ENCODE measurements at places on chromosomes 3 and 15. TPM values are rescaled to one million over a fixed set of nuclear protein-coding genes. Genes with fewer than 3 reads are reported as not detected.

ITIH4 gene
- 6.2 TPM for total RNA-seq

BCL2A1 gene
- 0.25 TPM for total RNA-seq

ARHGEF26 gene
- total RNA-seq, result 12.8 TPM

GPR176 gene
- total RNA-seq, result 131 TPM

CIDEC gene
- total RNA-seq, result not detected

MYD88 gene
- 18.1 TPM for total RNA-seq

SST gene
- not detected for total RNA-seq

THPO gene
- total RNA-seq, result 0.55 TPM

C3orf52 gene
- total RNA-seq, result 10.3 TPM

SLC12A1 gene
- 0.39 TPM for total RNA-seq

CCR1 gene
- total RNA-seq, result not detected

PEX5L gene
- total RNA-seq, result 3.2 TPM

IFT122 gene
- 21.6 TPM for total RNA-seq

DNA sequence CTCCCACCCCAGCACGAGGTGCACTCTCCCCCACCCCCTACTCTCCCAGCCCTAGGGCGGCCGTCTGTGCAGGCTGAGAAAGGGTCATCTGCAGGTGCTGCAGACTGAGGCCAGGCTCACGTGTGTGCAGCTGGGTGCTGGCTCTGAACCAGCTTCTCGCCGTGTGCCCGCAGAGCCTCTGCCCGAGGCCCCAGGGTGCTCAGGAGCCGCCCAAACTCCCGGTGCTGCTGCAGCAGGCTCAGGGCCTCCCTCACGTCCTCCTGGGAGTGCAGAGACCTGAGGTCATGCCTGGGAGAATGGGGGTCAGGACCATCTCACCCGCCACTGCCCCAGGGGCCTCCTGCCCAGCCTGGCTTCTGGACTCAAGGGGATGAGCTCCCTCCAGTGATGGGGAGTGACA lies 17.2 kb downstream of the SPTBN5 start:
- no peak for DNase-seq

DNA sequence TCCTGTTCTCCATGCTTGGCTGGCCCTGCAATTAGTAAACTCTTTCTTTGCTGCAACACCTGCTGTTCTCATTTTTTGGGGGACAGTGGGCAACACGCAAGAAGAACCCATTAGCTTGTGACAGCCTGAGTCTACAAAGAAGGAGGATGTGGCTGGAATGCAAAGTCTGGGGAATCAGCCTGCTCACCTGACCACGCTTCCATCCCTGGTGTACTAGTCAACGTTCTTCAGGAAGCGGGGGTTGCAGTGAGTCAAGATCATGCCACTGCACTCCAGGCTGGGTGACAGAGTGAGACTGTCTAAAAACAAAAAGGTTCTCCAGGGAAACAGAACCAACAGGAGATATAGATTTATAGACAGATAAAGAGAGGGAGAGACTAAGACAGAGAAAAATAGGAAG lies 27.7 kb upstream of the KBTBD12 start:
- DNase-seq, result no peak

DNA sequence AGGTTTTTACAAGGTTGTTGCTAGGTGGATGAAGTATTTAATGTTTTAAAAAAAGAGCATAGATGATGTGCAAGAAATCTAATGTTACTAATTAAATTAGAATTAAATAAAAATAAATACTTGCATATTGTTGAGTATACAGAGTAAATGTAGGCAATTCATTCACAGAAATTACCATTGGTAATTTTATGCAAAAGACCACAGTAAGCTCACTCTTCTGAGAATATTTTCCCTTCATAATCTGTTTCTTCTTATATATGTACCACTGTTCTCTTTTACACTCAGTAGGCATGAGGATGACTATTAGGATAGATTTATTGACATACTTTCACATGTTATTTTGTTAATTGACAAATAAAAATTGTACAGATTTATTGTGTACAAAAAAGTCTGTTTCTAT lies 681.2 kb upstream of the NECTIN3 start:
- DNase-seq, result no peak

- no peak for DNase-seq
These were observed 465.9 kb upstream of the RASGRP1 start for GRCh38 chr15:39030291-39031070.

- DNase-seq, result no peak
These were observed 441.9 kb downstream of the ZIC1 start for GRCh38 chr3:147851062-147851461.

DNA sequence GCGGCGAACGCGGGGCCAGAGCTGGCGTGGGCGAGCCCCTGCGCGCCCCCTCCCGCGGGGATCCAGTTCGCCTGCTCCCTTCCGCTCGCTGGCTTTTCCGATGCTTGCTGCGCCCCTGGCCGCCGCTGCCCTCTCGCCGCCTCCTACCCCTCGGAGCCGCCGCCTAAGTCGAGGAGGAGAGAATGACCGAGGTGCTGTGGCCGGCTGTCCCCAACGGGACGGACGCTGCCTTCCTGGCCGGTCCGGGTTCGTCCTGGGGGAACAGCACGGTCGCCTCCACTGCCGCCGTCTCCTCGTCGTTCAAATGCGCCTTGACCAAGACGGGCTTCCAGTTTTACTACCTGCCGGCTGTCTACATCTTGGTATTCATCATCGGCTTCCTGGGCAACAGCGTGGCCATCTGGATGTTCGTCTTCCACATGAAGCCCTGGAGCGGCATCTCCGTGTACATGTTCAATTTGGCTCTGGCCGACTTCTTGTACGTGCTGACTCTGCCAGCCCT lies 721 bp downstream of the P2RY1 start:
- DNase-seq, result no peak

DNA sequence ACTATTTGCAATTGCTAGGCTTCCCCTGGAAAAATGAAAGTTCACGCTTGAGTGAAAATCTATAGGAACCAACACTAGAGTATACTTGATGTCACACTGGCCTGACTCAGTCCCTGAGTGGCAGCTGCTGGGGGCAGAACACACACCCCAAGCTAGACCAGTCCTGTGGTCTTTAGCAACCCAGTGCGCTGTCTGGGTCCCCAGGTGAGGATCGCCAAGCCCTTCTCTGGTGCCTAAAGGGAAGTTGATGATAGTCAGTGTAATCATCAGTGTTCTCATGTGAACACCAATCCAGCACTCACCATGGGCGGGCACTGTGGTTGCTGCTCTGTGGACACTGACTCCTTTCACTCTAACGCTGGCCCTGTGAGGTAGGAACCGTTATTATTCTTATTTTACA lies 11.2 kb downstream of the ALDH1A3 start:
- DNase-seq, result no peak

DNA sequence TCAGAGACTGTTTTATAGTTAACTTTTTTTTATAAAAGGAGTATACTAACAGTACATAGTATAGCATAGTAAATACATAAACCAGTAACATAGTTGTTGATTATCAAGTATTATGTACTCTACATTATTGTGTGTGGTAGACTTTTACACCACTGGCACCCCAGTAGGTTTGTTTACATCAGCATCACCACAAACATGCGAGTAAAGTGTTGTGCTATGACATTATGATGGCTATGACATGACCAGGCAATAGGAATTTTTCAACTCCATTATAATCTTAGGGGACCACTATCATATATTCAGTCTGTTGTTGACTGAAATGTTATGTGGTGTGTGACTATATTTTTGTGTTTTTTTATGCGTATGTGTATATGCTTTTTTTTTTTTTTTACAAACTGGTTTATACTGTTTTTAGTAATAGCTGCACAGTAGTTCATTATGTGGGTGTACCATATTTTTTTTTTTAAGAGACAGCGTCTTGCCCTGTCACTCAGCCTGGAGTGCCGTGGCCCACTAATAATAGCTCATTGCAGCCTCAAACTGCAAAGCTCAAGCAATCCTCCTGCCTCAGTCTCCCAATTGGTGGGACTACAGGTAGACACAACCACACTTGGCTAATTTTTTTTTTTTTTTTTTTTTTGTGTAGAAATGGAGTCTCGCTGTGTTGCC lies 1.9 kb downstream of the CAPN7 start:
- DNase-seq, result no peak

GRCh38 chr15:62946940-62947339 lies 95.6 kb upstream of the TPM1 start:
- no peak for DNase-seq

GRCh38 chr3:129469026-129469425 lies 29.0 kb downstream of the IFT122 start:
- no peak for DNase-seq

GRCh38 chr15:75179746-75180140 lies 21.9 kb upstream of the C15orf39 start:
- no peak for DNase-seq

- DNase-seq, result no peak
These were observed 264.9 kb downstream of the EBLN2 start for GRCh38 chr3:73326396-73326795.

- DNase-seq, result no peak
These were observed 76.0 kb upstream of the GSK3B start for GRCh38 chr3:120170223-120170622.

- peak; percentile 78 for DNase-seq
These were observed 1.2 kb downstream of the CRABP1 start for GRCh38 chr15:78341057-78341987.

- no peak for DNase-seq
These were observed 17.1 kb downstream of the ADCY5 start for GRCh38 chr3:123431658-123432324.

DNA sequence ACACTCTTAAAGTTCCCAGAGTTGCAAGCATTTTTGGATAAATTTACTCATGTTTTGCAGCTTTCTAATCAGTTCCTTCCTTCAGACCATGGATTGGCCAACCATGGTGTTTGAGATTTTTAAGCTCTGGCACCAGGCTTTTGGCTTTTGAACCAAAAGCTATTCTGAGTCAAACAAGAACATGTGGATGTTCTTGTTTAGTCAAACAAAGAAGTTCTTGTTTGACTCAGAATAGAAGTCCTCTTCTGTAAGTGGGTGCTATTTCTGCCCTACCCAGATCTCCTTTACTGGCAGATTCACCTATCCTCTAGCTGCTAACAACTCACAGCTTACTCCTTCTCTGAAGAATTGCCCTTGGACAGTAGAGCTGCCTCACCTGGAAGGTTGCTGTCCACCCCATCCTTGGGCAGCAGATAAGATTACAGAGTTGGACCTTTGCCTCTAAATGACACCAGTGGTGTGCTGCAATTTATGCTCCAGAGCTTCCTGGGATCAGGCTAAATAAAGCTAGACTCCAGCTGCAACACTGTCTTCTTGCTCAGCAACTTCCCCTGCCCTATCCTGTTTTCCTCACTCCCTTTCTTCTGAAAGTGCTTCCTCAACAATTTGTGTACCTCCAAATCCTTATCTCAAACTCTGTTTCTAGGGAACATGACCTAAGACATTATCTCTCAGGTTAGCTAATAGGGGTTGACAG lies 65.6 kb downstream of the COL6A6 start:
- DNase-seq, result no peak

DNA sequence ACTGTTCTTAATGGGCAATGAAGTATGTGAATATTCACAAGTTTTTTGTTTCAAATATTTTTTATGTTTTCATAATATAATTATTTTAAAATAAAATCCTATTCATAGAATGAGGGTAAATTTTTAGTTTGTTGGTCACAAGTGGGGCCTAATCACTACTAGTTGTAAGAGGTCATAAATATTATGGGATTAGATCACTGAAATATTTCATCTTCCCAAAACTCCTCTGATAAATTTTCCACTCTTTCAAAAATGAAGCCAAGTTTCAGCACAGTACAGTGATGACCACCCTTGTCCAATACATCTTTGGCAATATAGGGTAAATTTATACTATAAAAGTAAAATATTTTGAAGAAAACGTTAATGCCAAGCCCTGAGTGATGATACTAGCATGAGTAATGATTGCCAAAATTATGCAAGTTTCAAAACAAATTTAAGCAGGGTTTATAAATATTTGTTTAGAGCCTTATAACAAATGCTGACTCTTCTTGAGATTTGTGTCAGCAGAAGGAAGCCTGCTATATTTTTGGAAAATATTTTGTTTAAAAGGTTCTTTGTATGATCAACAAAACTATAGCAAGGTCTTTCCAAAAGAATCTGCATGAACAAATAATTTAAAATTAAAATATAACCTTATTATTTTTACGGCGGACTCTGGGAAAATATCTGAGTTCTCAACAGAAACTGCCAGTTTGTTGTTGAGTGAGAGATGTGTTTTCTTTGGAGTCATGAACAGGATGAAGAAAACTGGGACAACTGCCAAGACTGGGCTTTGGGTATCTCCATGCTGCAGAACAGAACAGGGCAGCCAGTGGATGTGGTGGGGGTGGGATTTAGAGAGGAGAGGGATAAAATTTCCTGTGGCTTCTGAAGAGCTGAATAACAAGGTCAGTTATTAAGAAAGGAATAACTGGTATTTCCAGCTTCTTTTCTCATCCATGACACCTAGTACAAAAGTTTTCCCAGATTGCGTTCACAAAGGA lies 17.9 kb upstream of the TM4SF1 start:
- no peak for DNase-seq

- DNase-seq, result no peak
These were observed 1297.9 kb downstream of the ROBO2 start for GRCh38 chr3:78337801-78338211.

DNA sequence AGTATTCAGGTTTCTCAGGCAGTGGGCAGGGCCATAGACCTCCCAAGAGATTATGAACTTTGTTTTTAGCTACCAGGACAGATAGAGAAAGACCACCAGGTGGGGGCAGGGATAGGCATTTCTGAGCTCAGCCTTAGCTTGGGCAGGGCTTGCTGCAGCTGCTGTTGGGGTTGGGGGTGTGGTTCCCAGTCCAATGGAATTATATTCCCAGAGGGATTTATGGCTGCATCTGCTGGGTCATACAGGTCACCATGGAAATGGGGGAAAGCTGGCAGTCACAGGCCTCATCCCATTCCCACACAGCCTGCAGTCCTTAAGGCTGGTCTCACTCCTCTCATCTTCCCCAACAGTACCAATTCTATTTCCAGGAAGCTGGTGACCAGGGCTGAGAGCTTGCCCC lies 144.6 kb upstream of the ZPLD1 start:
- DNase-seq, result no peak

- DNase-seq, result no peak
These were observed 15.5 kb downstream of the ETV5 start for GRCh38 chr3:186093271-186093900.

All from WTC11 (cell line).